ENCODE measurements at places on chromosomes 2 and 18. TPM values are rescaled to one million over a fixed set of nuclear protein-coding genes. Genes with fewer than 3 reads are reported as not detected.

DNA sequence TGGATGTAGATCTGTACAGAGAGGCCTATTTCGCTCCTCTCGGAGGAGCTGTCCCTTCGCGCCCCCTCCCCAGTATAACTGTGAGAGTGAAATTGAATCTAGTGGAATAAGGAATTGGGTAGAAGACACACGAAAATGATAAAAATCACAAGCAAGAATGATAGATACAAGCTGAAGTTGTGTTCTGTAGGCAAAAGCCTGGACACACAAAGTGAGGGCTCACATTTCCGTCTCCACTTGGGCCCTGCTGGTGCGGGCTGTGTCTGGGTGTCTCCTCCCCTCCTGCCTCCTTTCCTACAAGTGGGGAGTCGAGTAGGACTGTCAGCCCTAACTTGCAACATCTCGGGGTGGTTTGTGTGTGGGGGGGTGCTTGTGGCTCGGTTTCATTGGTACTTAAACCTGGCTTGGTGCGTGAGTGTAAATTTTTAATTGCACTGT lies 457 bp upstream of the SP9 start:
- peaks cover 40% of the 10 kb centered on the region for H3K4me1 ChIP-seq
- DNase-seq: no peak
- no peaks in the 10 kb centered on the region for H3K27me3 ChIP-seq
- no peaks in the 10 kb centered on the region for H3K36me3 ChIP-seq
- no peak overlapping the region for H3K4me3 ChIP-seq
- H3K27ac ChIP-seq: no peak overlapping the region

GRCh38 chr2:105646774-105647076 lies 98.0 kb upstream of the NCK2 start:
- no peak overlapping the region for H3K4me3 ChIP-seq
- H3K27ac ChIP-seq: peak overlapping the region; percentile 47
- no peaks in the 10 kb centered on the region for H3K27me3 ChIP-seq
- no peaks in the 10 kb centered on the region for H3K36me3 ChIP-seq

GRCh38 chr2:44928483-44929158 lies 12.9 kb upstream of the SIX3 start:
- no peak overlapping the region for H3K27ac ChIP-seq
- peaks cover 22% of the 10 kb centered on the region for H3K4me1 ChIP-seq
- DNase-seq: no peak
- H3K36me3 ChIP-seq: no peaks in the 10 kb centered on the region

GRCh38 chr2:5410991-5411700 lies 281.0 kb upstream of the SOX11 start:
- no peaks in the 10 kb centered on the region for H3K27me3 ChIP-seq
- H3K4me3 ChIP-seq: no peak overlapping the region
- H3K4me1 ChIP-seq: no peaks in the 10 kb centered on the region
- no peak for DNase-seq
- H3K36me3 ChIP-seq: no peaks in the 10 kb centered on the region
- no peak overlapping the region for H3K27ac ChIP-seq

- H3K36me3 ChIP-seq: no peaks in the 10 kb centered on the region
- H3K27me3 ChIP-seq: no peaks in the 10 kb centered on the region
- DNase-seq: no peak
- H3K4me1 ChIP-seq: no peaks in the 10 kb centered on the region
- no peak overlapping the region for H3K27ac ChIP-seq
These were observed 854.3 kb upstream of the ACVR2A start for GRCh38 chr2:146990311-146991054.

DNA sequence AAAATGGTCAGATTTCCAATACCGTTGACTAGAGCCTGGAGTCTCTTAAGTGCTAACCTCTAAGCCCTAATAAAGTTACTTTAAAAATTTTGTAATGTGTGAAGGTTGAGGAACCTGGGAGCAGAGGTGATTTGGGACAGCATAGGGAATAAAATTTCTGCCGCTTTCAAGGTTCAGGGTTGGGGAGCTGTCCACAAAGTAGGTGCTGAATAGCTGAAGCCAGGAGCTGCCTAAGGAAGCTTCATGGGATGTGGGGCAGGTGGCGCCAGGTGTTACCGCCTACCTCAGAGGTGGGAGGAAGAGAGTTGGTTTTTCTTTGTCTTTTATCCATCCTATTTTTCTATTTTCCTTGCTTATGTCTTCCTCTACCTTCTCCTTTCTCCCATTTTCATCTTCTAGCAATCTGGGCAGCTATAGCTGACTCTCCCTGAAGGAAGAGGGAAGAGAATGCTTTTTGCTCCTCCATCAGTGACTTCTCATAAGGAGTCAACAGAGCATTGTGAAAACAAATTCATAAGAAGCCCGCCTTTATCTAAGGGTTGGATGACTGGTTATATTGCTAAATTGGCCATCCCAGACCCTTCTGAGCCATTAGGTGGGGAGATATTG lies 178.7 kb downstream of the CLIP4 start:
- DNase-seq: peak; percentile 70
- no peak overlapping the region for H3K27ac ChIP-seq
- no peaks in the 10 kb centered on the region for H3K36me3 ChIP-seq
- H3K27me3 ChIP-seq: no peaks in the 10 kb centered on the region
- H3K4me1 ChIP-seq: no peaks in the 10 kb centered on the region
- H3K4me3 ChIP-seq: no peak overlapping the region

DNA sequence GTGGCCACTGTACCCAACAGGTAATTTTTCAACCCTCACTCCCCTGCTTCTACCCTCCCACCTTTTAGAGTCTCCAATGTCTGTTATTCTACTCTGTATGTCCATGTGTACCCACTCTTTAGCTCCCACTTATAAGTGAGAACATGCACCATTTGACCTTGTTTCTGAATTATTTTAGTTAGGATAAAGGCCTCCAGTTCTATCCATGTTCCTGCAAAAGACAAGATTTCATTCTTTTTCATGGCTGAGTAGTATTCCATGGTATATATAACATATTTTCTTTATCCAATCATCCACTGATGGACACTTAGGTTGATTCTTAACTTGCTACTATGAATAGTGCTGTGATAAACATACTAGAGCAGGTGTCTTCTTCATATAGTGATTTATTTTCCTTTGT lies 9.1 kb downstream of the PECR start:
- H3K4me1 ChIP-seq: peaks cover 13% of the 10 kb centered on the region
- no peak overlapping the region for H3K27ac ChIP-seq
- DNase-seq: no peak
- no peak overlapping the region for H3K4me3 ChIP-seq

DNA sequence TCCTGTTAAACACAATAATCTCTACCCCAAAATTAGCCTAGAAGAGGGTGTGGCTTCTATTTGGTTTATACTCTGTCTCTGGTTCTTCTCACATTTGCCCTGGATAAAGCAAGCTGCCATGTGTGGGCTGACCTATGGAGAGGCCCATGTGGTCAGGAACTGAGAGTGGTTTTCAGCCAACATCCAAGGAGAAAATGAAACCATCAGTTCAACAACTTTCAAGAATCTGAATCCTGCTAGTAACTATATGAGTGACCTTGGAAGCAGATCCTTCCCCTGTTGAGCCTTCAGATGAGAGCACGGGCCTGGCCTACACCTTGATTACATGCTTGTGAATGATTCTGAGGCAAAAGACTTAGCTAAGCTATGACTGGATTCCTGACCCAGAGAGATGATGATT lies 11.5 kb upstream of the TRIB2 start:
- no peak overlapping the region for H3K27ac ChIP-seq
- no peaks in the 10 kb centered on the region for H3K27me3 ChIP-seq

GRCh38 chr18:41765460-41765859 lies 189.6 kb upstream of the PIK3C3 start:
- DNase-seq: no peak
- H3K36me3 ChIP-seq: no peaks in the 10 kb centered on the region
- no peaks in the 10 kb centered on the region for H3K27me3 ChIP-seq
- H3K27ac ChIP-seq: no peak overlapping the region
- H3K4me1 ChIP-seq: no peaks in the 10 kb centered on the region

DNA sequence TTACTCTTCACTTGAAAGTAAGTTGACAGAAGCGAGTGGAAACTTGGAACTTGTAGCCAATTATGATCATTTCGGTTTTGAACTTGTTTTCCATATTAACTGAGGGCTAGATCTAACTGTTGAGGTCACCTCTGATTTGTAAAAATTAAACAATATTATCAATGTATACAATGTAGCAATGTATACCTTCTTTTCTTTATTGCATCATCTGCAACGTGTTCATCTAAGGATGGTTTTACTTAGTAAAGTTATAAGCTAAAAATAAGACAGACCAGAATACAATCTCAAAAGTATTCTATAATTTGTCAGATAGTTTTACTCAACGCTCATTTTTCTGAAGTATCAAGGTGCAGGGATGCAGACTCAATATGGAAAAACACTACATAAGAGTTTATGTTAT lies 435.0 kb upstream of the TNP1 start:
- no peak for DNase-seq
- H3K36me3 ChIP-seq: no peaks in the 10 kb centered on the region
- no peak overlapping the region for H3K4me3 ChIP-seq
- peaks cover 7% of the 10 kb centered on the region for H3K4me1 ChIP-seq
- no peak overlapping the region for H3K27ac ChIP-seq
- H3K27me3 ChIP-seq: no peaks in the 10 kb centered on the region

DNA sequence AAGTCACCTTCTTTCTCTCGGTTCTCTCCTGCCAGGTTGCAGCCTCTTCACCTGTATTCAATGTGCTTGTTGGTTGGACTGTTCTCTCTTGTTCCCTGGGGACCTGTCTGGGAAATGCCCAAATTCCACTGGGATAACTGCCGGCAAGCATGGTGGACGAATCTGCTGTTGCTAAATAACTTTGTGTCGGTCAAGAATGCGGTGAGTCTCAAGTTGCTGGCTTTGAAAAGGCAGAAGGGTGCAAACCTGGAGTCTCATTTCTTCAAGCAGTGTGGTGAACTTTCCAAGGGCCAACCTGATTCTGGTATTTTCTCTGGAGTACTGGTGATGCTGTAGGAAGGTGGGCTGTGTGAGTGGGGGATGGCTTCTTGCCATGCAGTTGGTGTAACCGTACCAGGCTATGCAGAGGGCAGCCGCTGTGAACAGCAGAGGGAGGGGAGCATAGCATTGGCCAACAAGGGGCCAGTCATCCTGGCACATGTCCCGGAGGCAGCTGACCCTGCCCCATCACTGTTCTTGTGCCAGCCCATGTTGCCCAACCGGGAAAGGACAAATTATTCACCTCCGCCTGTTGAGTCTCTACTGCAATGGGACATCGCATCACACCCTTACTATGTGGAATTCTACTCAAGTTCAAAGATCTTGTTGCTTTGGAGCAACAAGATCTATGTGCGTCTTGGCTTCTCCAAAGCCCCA lies 88.1 kb upstream of the SEC11C start:
- peak; percentile 22 for DNase-seq
- no peaks in the 10 kb centered on the region for H3K36me3 ChIP-seq
- no peak overlapping the region for H3K27ac ChIP-seq
- H3K27me3 ChIP-seq: no peaks in the 10 kb centered on the region

DNA sequence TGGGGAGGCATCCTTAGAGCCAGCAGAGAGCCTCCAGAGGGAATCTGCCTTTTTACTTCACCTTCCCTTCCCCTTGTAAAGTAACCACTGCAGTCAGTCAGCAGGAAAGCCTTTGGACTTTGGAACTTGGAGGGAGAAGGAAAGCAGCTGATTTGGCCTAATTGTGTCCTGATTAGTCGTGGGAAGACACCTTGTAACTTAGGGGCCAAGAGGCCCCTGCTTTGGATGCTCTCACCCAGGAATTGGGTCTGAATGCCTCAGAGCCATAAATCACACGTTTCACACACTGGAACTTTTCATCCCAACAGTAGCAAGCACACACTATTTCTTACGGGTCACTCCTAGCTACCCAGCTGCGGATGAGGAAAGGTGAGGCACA lies 81.0 kb upstream of the PPM1B start:
- H3K27ac ChIP-seq: peak overlapping the region; percentile 64
- DNase-seq: no peak
- H3K36me3 ChIP-seq: no peaks in the 10 kb centered on the region

The TACR1 gene
- 0.52 TPM for total RNA-seq

Measured in body of pancreas (tissue), 4 donors.